ENCODE measurements at places on chromosomes 7 and 10. TPM values are rescaled to one million over a fixed set of nuclear protein-coding genes. Genes with fewer than 3 reads are reported as not detected.

GRCh38 chr7:23396222-23397015 is 73.9 kb downstream of the IGF2BP3 start:
- DNase-seq: no peak

PNLIP gene
- total RNA-seq: not detected

HABP2 gene
- not detected for total RNA-seq

MKI67 gene
- total RNA-seq: 17.8 TPM

- no peak for DNase-seq
Observed at GRCh38 chr7:30545791-30546555, 41.3 kb upstream of the GGCT start.

DNA sequence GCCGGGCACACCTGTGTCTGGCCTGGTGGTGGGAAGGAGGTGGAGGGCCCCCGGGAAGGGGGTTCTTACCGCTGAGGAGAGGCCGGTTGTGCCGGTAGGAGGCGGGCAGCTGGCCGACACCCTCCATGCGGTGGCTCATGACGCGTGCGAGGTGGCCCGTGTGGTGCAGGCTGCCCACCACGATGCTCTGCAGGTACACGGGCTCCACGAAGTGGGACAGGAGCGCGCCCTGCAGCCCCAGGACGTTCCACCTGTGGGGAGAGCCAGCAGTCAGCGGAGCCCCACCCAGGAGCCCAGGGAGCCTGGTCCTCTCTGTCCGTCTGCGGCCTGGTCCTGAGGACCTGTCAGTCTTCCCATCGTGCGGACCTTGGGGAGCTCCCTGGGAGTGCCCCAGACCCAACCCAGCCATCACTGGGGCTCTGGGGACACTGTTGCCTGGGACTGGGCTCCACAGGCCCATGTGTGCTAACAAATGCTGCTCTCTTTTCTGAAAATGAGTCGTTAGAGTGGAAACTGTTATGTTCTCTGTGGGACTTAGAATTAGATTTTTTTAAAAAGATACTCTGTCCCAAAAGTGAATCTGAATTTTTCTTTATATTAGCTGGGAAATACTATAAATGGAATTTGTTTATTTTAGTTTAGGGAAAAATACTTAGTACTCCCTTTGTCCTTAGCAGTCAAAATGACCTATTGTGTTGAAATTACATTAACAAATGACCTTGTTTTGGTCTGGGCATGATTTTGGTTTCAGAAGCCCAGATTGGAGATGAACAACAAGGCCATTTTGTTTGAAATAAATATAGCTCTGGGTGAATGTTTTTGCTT is 143.9 kb downstream of the WDR37 start:
- DNase-seq: no peak

OR13A1 gene
- 0.85 TPM for total RNA-seq

- DNase-seq: no peak
Observed at GRCh38 chr10:71754562-71754961, 18.8 kb downstream of the VSIR start.

DNA sequence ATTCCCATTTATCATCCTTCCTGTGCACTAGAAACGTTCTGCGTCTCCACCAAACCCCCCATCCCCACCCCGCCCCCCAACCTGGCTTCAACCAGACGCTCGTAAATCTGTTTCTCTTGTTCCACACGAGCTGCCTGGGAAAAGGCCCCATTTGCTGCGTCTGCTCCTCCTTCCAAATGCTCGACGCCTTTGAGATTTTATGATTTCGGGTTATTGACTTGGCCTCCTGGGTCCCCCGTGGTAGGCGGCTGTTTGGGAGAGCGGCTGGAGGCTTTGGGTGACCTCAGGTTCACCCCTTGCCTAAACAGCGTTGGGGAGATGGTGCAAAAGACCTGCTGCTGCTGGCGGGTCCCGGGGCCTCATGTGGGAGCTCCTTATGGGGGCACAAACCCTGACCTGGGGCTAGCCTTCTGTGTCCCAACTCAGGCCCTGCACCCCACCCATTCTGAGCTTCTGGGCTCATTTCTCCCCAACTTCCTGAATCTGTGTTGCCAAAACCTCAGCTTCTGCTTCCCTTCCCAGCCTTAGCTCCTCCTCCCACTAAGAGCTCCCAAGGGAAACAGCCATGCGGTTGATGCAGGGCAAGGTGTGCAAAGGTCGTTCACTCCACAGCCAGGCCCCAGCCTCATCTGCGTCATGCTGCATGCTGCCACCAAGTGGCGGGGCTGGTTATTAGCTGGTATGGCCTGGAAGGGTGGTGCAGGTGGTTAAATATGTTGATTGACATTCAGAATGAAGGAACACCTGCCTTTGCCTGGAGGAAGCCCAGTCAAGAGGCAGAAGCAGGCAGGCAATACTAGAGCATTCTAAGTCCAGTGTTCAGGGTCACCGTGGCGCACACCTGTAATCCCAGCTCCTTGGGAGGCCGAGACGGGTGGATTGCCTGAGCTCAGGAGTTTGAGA is 49.1 kb upstream of the ELN start:
- peak; percentile 45 for DNase-seq

DNA sequence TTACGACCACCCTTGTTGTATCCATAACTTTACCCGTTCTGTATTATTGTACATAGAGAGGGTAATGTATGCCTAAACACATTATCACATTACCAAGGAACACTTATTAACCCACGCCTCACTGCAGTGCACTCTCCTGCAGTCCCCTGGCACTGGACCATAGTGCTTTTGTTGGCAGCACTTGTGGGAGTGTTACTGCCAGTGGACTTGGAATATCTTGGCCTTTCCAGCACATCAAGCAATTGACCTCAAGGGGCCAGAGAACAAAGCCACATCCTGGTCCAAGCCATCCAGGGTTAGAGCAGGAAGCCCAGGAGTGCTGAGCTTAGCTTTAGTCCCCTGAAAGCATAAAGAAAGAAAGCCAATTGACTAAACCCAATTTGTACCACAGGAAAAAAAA is 304.2 kb downstream of the PCDH15 start:
- DNase-seq: no peak

- no peak for DNase-seq
Observed at GRCh38 chr7:139582671-139583155, 59.2 kb downstream of the CLEC2L start.

DNA sequence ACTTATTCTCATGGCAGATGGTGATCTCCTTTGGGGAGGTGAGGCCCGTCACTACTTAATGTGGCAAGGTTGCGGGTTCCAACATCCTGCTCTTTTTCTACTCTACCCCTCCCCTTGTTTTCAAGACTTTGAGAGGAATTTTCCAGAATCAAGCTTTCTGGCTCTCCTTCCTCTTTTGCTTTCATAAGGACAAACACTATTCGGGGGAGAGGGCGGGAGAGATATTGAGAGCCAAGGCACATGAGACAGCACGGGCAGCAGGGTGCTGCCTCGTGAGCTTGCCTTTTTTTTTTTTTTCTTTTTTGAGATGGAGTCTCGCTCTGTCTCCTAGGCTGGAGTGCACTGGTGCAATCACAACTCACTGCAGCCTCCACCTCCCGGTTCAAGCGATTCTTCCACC is 6.9 kb upstream of the PFKFB3 start:
- DNase-seq: no peak

DNA sequence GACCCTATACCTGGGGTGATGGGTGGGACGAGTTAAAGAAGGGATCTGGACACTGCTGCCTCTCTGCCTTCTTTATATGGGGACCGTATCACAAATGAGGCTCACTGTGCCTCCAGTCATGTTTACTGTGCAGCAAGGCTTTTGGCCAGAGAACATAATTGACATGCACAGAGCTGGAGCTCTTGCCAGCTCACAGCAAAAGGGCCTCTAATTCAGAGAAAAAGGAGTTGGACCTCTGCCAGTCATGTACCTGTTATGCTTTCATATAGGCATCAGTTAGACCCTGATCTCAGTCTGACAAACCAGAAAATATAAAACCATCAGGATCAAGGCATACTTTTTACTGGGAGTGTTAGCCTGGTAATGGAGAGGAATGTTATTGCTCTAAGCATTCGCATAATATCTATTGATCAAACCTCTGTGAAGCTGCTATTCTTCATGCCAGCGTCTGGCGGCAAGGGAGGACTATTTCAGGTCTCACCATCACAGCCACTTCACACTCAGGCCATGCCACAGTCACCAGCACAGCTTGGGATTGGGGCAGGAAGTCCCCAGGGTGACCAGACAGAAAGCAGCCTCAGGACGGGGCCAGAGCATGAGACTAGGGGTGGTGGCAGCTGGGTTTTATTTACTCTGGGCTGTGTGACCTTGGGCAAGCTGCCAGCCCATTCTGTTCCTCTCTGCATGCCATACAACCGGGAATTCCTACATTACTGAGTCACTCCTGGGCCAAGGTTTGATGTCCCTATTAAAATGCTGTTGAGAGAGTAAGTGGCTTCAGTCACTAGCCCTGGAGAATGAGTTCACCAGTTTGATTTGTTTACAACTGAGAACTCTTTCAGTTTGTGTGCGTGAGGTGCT is 90.1 kb downstream of the NPSR1 start:
- peak; percentile 64 for DNase-seq

PAX2 gene
- total RNA-seq: not detected

VGF gene
- total RNA-seq: not detected

- no peak for DNase-seq
Observed at GRCh38 chr10:72508033-72508432, 117.8 kb downstream of the MICU1 start.

DNA sequence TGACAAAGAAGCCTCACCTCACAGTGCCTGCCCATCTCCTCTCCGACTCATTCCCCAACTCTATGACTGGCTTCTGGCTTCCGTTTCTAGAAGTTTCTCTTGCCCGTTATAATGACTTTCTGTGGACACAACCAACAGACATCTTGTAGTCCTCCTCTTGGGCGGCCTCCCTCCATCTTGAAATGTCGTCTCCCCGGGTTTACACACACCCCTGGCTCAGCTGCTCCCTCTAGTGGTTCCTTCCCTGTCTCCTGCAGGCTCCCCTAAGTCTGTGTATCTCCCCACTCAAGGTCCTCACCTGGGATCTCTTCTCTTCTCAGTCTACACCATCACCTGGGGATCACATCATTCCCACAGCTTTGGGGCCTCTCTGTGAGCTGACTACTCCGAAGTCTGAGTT is 123.4 kb upstream of the NEBL start:
- DNase-seq: no peak

ANXA7 gene
- 54.0 TPM for total RNA-seq

DNA sequence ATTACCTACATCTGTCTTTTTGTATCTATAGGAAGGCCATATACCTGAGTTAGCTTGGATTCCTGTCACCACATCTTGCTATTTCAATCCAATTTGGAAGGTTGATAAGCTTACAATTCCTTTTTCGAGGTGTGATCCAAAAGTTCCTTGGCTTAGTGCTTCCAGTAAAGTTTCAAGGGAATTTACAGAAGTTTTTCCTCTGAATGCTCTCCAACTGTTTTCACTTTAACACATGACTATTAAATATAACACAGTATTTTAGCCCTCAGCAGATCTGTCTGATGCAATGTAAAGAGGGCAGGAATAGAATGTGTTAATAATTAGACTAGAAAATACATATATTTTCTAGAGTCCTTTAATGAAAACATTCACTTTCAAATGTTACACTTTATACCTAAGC is 171.4 kb downstream of the DKK1 start:
- DNase-seq: no peak

HOXA6 gene
- total RNA-seq: 8.4 TPM

- no peak for DNase-seq
Observed at GRCh38 chr10:49312246-49312869, 13.4 kb downstream of the C10orf71 start.

GRCh38 chr7:41925946-41926345 is 223.1 kb upstream of the INHBA start:
- DNase-seq: no peak

DNA sequence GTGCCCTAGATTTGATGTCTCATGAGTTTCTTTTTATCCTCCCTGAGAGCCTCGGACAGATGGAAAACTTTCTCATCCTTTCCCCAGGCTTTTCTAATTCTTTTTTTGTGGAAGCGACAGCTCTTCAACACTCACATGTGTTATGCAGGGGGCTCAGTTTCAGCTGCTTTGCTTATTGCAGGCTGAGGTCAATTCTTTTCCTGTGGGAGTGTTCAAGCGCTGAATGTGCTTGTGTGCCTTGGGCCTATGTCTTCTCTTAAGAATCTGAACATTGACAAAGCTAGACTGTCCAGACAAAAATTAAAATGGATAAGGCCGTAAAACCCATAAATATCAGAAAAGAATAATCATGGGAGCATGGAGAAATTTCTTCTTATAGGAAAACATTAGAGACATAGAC is 125.2 kb upstream of the STEAP4 start:
- no peak for DNase-seq

- DNase-seq: no peak
Observed at GRCh38 chr7:99072126-99072525, 71.8 kb downstream of the SMURF1 start.

CCDC126 gene
- total RNA-seq: 30.7 TPM

GRCh38 chr10:33047655-33048054 is 89.6 kb upstream of the ITGB1 start:
- DNase-seq: no peak

GRCh38 chr10:118557946-118558345 is 37.5 kb downstream of the PRLHR start:
- no peak for DNase-seq
